Stimulated activated CD4-positive, alpha-beta T cell treated with anti-CD3 and anti-CD28 coated beads, TNF-alpha, amount 100 ng/mL, for 4 hours (primary cell): ENCODE measurements at places on chromosomes 2 and 18.

DNA sequence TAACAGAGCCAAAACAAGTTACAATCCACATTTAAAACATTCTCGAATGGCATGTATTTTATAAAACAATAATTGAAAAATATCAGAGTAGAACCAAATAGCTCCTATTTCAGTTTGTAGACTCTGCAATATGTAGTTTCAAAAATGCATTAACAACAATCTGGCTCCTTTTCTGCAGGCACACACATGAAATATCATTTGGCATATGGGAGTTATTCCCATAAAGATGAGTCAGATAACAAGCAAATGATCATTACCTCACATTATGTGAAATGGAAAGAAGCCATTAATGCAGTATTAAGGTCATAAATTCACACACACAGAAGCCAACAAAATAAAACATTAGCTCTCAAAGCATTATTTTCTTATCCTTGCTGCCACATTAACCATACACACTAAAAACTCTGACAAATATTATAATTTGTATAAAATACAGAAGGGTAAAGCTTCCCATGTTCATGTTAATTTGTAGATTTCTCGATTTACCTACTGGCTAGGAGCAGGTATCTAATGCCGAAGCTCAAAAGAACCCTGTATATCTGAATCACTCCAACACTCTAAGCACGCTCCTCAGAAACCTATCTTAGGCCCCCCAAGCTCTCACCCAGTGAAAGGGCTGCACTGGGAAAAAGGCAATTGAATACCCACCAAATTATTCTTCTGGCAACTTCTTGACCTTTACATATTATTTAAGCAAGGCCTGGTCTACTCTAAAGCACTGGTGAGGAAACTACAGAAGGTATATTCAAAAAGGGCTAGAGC lies 13.8 kb downstream of the NBAS start:
- DNase-seq, result no peak

DNA sequence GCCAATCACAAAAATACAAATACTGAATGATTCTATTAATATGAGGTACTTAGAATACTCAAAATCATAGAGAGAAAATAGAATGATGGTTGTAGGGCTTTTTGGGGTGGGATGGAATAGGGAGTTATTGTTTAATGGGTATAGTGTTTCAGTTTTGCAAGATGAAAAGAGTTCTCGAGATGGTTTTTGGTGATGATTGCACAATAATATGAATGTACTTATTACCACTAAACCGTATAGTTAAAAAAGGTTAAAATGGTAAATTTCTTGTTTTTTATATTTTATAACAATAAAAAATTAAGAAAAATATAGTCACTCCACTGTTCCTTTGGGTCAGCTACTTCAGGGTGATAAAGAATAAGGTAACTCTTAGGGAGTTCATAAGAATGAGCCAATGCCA lies 560.1 kb downstream of the TDRD15 start:
- DNase-seq, result no peak

GRCh38 chr2:240991378-240992263 lies 6.8 kb upstream of the SNED1 start:
- no peak for DNase-seq

- DNase-seq, result no peak
Observed at GRCh38 chr2:28869494-28870145, 489 bp downstream of the TRMT61B start.

DNA sequence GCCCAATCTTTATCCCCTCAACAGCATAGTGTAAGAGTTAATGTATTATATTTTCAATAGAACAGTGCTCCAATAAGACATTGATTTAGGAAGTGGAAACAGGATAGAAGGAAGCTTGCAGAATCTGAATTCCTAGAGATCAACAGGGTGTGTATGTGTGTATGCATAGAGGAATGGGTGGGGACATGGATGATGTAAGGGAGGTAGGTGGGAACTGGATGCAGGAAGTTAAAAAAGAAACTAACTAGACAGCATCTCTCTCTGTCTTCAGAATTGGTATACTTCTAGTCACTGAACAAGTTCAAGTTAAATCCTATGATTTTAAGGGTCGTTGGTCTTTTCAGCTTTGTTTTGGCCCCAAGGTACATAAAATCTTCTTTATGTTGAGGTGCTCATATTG lies 196.6 kb downstream of the PMAIP1 start:
- DNase-seq, result no peak

DNA sequence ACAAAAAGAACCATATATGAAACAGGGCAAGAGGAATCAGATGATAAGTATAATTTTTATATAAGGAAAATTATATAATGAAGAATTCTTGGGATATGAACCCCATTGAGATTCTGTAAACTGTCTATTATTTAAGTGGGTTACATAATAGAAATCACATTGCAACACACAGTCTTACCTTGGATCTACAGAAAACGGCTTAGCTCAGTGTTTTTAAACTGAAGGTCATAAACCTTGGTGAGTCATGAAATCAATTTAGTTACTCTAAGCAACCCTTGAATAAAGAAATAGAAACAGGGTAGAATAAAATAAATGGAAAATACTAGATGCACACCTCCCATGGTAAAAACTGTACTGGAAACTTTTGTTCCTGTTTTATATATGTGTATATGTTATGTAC lies 50.7 kb downstream of the METTL8 start:
- DNase-seq, result no peak

DNA sequence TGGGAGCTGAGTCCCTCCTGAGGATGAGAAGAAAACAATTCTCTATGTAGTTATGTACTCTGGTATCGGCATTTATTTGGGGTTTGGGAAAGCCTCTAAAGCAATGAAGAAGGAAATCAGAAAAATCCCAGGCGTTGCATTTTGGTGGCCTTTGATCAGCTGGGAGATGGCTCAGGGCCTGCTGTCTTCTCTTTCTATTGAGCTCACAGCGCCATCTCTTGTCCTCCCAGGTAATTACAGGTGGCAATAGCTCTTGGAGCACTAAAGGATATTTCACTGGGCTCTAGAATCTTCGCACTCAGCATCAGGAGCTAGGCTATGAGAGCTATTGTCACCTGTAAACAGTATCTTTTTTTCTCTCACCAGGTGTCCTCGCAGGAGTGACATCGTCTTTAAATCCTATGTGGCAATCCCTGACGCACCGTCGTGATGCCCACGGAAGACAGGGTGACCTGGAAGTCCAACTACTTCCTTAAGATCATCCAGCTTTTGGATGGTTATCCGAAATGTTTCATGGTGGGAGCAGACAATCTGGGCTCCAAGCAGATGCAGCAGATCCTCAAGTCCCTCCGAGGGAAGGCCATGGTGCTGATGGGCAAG lies 76.1 kb upstream of the PMAIP1 start:
- no peak for DNase-seq
